ENCODE measurements at places on chromosomes 6 and 20. TPM values are rescaled to one million over a fixed set of nuclear protein-coding genes. Genes with fewer than 3 reads are reported as not detected.

The SPAG4 gene
- total RNA-seq = 8.4 TPM

The DNMT3B gene
- 0.26 TPM for total RNA-seq

The RBM24 gene
- total RNA-seq = 15.0 TPM

The KHDC1L gene
- total RNA-seq = not detected

The MAN1A1 gene
- 30.0 TPM for total RNA-seq

The EYA2 gene
- 11.0 TPM for total RNA-seq

The POM121L2 gene
- total RNA-seq = not detected

The AGER gene
- 12.4 TPM for total RNA-seq

The GPR63 gene
- 2.7 TPM for total RNA-seq

The OR2H2 gene
- total RNA-seq = not detected

The LIN28B gene
- not detected for total RNA-seq

The BPIFB4 gene
- total RNA-seq = not detected

The MOCS1 gene
- total RNA-seq = 10.2 TPM

DNA sequence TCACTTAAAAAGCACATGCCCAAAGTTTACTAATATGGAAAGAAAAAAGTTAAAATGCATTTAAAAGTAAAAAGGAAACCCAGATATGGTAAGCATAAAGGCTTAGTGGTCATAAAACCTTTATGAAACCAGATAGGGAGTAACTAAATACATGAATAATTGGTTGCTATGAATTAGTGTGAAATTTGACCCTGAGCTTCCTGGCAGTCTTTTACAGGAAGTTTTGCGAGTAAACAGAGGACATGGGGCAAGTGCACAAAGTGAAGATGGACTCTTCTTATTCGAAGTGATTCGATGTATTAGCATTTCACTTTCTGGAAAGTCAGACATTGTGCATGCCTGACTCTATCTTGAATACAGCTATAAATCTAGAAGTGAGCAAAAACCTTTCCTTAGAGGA, 90.9 kb upstream of the MLIP start:
- no peak for DNase-seq

DNA sequence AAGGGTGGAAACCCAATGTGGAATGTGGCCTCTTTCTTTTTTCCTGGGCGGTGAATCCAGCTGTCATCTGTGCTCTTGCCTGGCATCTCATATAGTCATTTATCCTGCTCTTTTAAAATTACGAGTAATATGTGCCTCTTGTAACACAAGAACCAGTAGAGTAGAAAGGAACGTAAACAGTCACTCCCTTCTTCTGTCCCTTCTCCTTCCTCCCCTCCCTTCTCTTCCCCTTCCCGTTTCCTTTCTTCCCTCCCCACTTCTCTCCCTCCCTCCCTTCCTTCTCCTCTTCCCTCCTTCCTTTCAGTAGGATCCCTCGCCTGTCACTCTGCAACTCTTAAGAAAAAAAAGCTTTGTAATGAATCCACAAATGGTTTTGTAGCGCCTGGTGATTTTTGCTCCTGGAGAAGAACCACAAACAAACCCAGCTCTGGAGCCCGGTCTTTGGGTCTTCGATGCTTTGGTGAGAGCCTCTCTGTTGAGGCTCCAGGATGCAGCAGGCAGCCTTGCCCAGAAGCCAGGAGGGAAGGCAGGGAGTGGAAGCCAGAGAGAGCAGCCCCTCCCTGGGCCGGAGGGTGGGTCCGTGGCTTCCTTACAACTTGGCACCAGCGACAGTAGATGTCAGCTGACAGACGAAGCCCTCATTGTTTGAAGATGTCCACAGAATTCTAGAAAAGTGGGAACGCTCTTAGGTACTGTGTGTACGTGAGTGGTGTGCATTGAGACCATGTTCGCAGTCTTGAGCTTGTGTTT, 15.0 kb downstream of the DUSP22 start:
- no peak for DNase-seq

DNA sequence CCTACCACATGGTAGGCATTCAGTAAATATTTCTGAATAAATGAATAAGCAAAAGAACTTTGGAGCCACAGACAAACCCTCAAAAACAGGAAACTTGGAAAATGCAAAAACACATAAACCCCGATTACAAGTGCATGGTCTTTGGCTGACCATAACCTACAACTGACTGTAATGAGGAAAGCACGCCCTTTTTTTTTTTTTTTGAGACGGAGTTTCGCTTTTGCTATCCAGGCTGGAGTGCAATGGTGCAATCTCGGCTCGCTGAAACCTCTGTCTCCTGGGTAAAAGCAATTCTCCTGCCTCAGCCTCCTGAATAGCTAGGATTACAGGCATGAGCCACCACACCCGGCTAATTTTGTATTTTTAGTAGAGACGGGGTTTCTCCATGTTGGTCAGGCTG, 11.9 kb upstream of the LATS1 start:
- no peak for DNase-seq

GRCh38 chr6:38968702-38969149, 79.9 kb upstream of the GLP1R start:
- DNase-seq = no peak

- no peak for DNase-seq
Observed at GRCh38 chr6:89372506-89372901, 20.0 kb upstream of the UBE2J1 start.

DNA sequence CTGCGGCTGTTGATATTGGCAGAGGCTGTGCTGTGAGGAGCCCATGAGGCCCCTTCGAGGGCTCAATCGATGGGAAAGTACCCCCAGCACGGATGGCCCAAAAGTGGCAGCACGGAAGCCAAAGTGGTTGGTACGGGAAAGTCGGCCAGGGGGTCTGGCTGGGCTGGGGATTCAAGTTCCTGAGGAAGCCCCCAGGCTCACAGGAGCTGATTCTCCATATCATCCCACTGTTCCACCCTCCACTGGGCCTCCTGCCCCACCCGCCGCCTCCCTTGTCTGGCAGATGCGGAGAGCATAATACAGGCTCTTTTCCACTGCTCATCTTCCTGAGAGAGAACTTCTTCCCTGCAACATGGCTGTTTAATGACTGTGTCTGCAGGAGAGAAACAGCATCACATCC, 217.8 kb upstream of the CST7 start:
- no peak for DNase-seq

GRCh38 chr6:34106421-34106820, 39.5 kb downstream of the GRM4 start:
- DNase-seq = no peak

DNA sequence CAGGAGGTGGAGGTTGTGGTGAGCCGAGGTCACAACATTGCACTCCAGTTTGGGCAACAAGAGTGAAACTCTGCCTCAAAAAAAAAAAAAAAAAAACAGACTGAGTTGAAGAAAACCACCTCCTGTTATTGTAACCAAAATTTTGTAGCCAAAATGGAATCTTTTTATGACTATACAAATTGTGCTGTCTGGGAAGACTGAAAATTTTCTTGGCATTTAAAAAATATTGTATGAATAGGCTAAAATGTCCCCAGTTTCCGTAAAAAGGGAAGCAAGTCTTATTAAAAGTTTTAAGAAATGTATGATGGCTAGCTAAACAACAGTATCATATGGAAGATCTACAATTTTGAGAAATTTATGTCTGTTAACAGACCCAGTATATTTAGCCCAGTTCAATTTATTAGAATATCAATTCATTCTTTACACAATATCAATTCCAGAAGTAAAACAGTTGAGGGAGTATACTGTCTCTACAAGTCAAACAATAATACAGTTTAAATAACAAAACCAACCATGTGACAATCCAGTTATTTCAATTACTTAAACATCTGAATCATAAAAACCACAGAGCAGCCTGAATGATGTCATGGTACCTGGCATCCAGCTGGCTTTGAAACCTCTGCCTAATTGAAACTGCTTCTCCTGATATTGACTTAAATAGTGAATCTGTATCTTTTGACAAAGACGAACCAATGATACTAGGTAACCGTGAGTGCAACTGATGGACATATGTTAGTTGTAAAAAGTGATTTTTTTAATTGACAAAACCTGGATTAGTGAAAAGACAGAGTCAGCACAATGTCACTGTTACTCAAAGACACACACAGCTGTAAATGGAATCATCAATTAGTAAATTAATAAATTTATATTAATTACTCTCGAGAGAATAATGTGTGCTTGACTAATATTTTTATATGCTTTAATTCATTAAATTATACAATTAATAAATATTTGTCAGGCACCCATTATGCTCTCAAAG, 166.6 kb upstream of the MARCKS start:
- DNase-seq = no peak

GRCh38 chr6:168061269-168062210, 17.5 kb downstream of the FRMD1 start:
- no peak for DNase-seq

DNA sequence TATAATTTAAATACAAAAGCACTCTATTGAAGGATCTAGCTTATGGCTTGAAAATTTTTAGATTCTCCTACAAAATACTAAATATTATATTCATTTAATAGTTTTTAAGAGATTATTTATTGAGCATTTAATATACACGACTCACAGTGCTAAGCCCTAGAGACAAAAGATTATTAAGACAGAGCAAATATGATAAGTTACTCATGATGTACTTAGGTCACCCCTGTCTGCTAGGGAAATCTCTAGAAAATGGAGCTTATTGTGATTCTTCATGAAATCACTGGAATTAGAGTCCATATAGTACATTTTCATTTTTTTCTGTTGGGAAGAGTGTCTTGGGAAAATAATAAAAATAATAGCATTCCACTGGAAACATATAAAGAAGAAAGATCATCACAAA, 37.8 kb downstream of the BEND6 start:
- no peak for DNase-seq

DNA sequence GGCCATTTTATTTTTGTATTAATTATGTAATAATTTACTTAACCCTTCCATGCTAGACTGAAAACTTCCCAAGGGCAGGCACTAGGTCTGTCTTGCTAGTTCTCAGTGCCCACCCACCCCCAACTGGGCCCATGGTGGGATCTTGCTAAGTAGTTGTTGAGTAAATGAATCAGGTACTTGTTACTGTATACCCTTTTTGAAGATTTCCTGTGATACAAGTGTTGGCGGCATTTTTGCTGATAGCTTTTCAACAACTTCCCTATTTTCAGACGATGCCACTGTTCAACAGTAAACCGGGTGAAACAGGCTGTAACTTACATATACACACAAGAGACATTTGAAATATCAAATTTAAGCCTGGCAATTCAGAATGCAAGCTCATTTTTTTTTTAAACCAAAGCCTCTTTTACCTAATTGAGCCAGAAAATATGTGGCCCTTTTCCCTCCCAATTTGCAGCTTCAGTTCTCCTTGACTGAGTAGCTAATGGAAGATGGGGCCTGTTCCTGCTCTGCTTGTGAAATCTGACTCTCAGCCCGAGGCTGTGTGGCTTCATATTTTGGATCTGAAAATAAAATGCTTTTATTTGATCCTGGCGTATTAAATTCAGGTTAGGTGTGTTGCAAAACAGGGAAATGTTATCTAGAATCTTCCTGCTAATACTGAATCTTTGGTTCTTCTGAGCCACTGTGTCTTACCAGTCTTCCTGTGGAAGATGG, 288.3 kb downstream of the NRN1 start:
- DNase-seq = no peak

- no peak for DNase-seq
Observed at GRCh38 chr6:138509371-138509770, 10.1 kb upstream of the NHSL1 start.

GRCh38 chr6:169985121-169986015, 233.9 kb downstream of the ERMARD start:
- DNase-seq = no peak

GRCh38 chr20:17448071-17448470, 83.1 kb downstream of the BFSP1 start:
- DNase-seq = no peak

GRCh38 chr6:106186172-106186571, 100.0 kb downstream of the PRDM1 start:
- no peak for DNase-seq

DNA sequence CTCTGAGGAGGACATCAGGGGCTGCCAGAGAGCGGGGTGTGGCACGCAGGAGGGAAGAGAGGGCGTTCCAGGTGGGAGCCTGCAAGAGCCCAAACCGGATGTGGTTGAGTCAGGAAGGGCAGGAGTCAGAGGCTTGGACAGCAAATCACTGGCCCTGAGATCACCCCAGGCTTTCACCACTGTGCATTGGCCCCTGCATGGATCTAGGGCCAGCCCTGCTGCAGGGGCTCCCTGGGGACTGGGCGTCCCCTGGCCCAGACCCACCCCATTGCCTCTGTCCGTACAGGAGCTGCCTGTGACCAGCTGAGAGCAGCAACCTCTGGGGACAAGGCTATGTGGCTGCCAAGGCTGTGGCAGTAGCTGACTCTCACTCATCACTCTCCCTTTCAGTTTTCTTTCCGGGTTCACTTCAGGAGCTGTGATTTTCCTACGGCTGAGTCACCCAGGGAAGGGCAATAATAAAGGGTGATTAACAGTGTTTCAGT, 33.9 kb downstream of the KCNK17 start:
- DNase-seq = no peak

- no peak for DNase-seq
Observed at GRCh38 chr20:49385465-49385864, 97.0 kb downstream of the KCNB1 start.

- DNase-seq = no peak
Observed at GRCh38 chr20:32189123-32189410, 18.5 kb downstream of the PLAGL2 start.

DNA sequence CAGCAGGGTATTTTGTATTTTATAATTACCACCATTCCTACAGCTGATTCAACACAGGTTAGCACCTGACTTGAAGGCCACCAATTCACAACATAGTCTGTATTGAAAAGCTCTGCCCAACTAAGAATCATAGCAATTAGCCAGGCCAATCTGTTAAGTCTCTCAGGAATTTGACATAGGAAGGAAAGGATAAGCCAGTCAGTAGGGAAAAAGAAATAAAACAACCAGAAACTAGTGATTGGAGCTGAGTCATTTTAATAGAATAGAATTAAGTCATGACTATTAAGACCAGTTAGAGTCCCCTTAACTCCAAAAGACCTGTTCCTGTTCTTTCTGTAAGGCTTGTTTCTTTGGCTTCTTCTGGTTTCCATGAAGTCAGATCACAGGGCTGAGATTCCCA, 8.1 kb downstream of the RANBP9 start:
- DNase-seq = no peak

GRCh38 chr20:7155794-7156193, 388.3 kb downstream of the BMP2 start:
- DNase-seq = no peak

- no peak for DNase-seq
Observed at GRCh38 chr6:133108419-133108818, 132.7 kb upstream of the EYA4 start.

GRCh38 chr6:107653861-107654394, 164.0 kb downstream of the SOBP start:
- no peak for DNase-seq
